ENCODE measurements at places on chromosomes 7 and 10. TPM values are rescaled to one million over a fixed set of nuclear protein-coding genes. Genes with fewer than 3 reads are reported as not detected.

The NUPR2 gene
- 1.1 TPM for total RNA-seq

The VWDE gene
- 0.55 TPM for total RNA-seq

The GRIFIN gene
- not detected for total RNA-seq

The GDF2 gene
- total RNA-seq = not detected

The RINT1 gene
- total RNA-seq = 17.7 TPM

The PPP1R17 gene
- not detected for total RNA-seq

The FAM20C gene
- total RNA-seq = 104 TPM

The IDI2 gene
- not detected for total RNA-seq

The FAM131B gene
- total RNA-seq = 2.8 TPM

The JAKMIP3 gene
- 0.99 TPM for total RNA-seq

The ZP3 gene
- 2.0 TPM for total RNA-seq

GRCh38 chr10:79073784-79074432 is 5.1 kb downstream of the ZMIZ1 start:
- peak; percentile 70 for DNase-seq

GRCh38 chr7:138796038-138796615 is 1.7 kb upstream of the TMEM213 start:
- DNase-seq = no peak

DNA sequence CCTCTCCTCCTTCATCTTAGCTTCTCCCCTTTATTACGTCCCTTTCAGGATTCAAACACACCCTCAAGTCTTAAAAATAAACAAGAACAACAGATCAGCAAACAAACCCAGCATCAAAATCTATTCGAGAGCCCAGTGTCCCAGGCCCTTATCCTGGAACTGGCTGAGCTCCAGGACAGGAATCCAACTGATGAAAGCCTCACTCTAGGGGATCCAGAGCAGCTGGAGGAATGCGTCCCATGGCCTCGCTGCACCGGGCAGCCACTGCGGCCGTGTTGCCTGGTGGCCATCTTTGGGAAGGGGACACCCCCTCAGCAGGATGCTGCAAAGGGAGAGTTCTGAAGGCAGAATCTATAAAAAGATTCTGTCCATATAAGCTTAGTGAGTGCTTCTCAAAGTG is 156.5 kb upstream of the BMPER start:
- DNase-seq = no peak

- no peak for DNase-seq
Measured at GRCh38 chr7:111954474-111955381, 251.5 kb downstream of the DOCK4 start.

DNA sequence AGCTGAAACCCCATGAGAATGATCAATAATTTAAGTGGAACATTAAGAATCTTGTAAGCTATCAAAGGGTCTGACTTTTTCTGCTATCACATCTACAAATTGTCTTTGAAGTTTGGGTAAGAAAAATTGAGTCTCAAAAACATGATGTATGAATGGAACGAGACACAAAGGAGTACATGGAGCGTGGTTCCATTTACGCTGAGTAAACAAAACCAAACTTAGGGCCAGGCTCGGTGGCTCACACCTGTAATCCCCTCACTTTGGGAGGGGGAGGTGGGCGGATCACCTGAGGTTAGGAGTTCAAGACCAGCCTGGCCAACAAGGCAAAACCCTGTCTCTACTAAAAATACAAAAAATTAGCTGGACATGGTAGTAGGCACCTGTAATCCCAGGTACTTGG is 24.3 kb downstream of the SMC3 start:
- DNase-seq = no peak

GRCh38 chr10:79381804-79382221 is 34.5 kb downstream of the PPIF start:
- peak; percentile 86 for DNase-seq

- no peak for DNase-seq
Measured at GRCh38 chr10:83666762-83667161, 472.5 kb upstream of the GHITM start.

DNA sequence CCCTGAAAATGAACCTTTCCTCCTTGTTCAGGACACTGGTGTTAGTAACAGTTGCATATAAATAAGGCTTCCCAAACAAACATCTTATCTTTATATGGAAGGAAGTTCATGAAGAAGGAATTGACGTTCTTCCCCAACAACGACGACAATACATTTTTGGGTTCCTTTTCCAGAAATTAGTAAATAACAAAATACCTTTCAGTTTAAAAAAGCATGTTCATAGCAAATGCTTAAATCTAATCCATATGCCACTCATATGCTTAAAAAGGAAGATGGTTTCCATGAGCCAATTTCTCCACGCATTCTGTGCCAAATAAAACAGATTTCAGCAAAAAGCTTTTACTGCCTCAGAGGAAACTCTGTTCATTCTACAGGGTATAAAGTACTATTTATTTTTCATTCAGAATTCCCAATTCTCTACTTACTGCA is 182.6 kb downstream of the COBL start:
- no peak for DNase-seq

DNA sequence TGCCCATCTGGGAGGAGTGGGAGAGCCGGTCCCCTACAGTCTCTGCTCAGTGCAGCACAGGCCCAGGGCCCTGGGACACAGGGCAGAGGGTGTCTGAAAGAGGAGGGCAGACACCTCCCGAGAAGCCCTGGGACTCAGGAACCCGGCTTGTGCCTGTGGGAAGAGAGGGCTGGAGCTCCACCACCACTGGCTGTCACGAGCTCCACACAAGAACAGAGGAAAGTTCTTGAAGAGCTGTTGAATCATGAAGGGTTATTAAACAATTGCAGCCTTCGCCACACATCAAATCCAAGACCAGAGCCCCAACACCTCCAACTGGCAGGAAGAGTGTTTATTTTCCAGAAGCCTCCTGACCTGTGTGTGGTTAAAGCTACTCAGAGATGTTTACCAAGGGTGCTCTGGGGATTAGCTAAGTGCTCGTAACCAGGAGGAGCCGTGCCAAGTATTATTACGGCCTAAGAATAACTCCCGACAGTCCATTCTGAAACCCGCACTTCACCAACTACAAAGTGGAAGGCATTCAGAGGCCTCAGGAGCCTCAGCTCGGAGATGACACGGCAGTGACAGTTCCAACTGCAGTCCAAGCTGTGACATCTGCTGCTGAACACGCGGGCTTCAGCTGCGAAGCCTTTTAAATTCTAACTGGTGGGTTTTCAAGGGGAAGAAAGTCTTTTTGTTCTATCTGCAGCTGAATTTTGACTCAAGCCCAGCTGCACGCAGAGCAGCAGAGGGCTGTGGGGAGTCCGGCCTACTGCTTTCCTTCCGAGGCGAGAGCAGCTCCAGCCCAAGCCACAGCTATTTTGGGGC is 75.1 kb downstream of the MAD1L1 start:
- peak; percentile 60 for DNase-seq

- no peak for DNase-seq
Measured at GRCh38 chr7:147711447-147711846, 879.1 kb upstream of the C7orf33 start.

- DNase-seq = no peak
Measured at GRCh38 chr10:113496111-113497109, 56.4 kb upstream of the HABP2 start.

GRCh38 chr7:121493553-121493952 is 97.4 kb upstream of the FAM3C start:
- no peak for DNase-seq

- no peak for DNase-seq
Measured at GRCh38 chr10:61899069-61899531, 2.4 kb upstream of the ARID5B start.

DNA sequence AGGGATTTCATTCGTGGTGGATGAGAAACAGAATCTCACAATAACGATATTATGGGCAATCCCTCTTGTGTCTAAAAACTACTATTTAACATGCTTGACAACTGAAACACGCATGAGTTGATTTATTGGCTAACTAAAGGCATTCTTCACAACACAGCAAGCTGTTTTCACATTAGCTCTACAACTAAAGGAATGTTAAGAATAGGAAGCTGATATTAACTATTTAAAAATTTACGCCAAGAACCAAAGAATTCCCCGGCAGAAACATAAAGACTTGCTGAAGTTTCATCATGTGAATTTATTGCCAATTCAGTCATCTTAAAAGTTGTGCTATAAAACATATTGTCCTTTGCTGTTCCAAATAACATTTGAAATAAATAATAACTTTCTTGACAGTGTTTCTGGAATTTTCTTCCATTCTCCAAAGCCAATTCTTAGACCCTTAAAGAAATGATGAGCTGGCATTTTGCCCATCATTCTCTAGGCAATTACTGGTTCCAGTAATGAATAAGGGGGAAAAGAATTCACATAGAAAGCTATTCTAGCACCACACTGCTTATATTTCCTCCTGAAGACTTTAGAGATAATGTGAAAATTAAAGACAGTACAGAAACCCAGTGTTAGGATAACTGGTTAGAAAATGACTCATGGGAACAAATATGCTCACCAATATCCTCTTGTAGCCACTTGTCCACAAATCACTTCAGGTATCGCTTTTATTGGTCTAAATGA is 233.1 kb downstream of the PARD3 start:
- DNase-seq = no peak

GRCh38 chr7:73517241-73517995 is 4.7 kb downstream of the BAZ1B start:
- DNase-seq = peak; percentile 19

DNA sequence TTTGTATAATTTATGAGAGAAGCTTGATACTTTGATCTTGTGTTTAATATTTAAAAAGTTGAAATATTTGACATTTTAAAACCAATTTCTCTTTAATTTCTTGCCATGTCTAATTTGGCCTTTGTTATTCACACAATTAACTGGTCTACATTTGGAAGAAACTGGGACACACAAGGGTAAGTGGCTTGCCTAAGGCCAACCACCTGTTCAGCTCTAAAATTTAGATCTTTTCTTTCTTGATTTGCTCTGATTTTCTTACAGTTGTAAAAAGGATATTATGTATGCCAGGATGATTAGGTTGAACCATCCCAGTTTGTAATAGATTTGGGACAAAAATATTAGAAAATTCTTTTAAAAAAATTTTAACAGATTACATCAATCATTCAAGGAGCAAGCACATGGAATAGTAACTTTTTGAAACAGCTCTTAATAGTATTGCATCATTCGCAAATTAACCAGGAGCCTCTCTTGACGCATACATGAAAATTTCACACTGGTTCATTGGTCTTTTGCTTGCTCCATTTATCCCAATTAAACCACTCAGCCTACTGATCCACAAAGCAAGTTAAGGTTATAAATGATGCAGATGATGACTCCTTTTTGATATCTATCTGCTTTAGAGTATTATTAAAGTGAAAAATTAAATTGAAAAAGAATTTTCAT is 222.4 kb upstream of the SLC26A5 start:
- DNase-seq = no peak

- no peak for DNase-seq
Measured at GRCh38 chr7:4820967-4821471, 40.8 kb downstream of the PAPOLB start.

DNA sequence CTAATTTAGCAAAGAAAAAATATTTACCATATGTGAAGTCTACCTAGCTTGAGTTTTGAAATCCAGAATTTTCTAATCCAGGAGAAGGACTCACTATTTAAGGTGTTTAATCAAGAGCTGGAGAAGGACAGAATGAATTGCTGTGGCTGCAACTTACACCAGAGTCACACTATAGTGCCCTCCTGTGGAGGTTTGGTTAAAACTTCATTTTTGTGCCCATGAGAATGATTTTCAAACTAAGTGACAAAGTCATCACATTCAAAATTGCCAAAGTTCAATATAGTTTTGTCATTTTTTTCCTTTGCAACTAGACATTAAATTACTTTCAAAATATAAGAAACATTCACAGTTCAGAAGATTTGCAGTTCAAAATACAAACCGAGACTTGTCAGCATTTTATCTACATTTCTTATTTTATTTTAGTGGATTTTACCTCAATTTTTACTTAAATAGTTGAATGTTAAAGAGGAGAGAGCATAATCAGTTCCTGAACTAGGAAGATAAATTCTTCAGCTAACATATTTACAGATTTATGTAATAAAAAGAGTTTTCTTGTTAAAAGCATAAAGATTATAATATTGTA is 70.7 kb downstream of the CABCOCO1 start:
- no peak for DNase-seq

- DNase-seq = no peak
Measured at GRCh38 chr10:50331486-50331885, 80.2 kb upstream of the ASAH2 start.

DNA sequence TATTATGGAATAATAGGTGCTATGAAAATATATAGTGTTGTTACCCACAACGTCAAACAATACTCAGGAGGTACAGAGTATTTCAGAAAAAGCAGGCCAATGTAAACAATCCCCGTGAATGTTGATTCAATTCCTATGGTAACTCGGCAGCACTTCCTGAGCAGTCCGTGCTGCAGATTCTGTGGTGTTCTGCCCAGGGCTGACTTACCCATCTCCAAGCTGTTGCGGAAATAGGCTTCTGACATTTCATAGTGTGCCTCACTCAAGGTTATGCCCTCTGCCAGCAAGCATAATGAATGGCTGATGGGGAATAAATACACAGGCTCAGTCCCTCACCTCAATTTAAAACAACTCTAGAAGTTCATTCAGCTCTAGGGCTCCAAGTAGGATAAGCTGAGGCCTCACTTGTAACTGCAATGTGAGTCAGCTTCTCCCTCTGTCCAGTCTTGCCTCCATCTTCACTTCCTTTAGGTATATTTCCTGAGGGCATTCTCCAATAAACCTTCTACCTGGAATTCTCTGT is 177.6 kb downstream of the GNAI1 start:
- no peak for DNase-seq

DNA sequence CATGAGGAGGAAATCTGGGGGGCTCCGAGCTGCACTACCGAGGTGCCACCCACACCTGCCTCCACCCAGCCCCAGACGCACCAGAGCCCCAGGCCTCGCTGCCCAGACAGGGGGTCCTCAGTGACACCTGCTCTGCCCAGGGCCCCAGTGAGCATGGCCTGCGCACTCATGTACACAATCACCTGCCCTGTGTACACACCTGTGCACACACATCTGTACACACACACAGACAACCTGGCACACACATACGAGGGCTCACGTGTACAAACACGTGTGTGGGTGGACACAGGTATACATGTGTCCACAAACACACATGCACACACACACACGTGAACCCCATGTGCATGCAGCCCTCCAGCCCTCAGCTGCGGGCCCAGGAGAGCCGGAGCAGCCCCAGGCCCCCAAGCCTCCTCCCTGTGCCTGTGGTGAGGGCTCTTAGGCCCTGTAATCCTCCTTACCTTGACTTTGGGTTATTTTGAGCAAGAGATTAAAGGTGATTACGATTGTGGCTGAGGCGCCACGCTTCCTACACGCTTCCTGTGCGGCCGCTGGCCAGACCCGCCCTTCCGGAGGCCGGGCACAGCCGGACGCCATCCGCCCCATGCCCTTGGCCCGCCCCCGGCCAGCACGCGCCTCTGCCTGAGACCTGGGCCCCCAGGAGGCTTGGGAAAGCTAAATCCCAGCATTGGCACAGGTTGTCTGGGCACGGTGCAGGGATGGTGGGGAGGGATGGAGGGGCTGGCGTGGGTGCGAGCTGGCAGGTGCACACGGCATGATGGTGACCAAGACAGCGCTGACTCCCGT is 71.9 kb downstream of the ELFN1 start:
- no peak for DNase-seq
